ENCODE measurements at places on chromosomes 6 and 20.

- DNase-seq: no peak
Observed at GRCh38 chr6:119294984-119295383, 54.6 kb downstream of the MAN1A1 start.

DNA sequence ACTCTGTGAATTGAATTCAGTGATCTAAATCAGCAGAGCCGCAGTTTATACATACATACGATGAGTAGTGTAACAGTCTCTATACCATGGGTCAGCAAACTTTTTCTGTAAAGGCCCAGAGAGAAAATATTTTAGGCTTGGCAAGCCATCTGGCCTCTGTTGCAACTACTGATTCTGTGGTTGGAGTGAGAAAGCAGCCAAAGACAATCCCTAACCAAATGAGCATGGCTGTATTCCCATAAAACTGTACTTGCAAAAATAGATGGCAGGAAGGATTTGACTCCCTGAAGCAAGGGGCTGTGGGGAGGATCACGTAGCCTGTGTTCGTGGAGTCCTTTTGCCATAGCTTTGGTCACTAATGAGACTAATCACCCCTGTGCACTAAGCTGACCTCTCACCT is 17.9 kb upstream of the MOCS1 start:
- DNase-seq: no peak

- DNase-seq: no peak
Observed at GRCh38 chr20:55090286-55090685, 614.9 kb downstream of the DOK5 start.

DNA sequence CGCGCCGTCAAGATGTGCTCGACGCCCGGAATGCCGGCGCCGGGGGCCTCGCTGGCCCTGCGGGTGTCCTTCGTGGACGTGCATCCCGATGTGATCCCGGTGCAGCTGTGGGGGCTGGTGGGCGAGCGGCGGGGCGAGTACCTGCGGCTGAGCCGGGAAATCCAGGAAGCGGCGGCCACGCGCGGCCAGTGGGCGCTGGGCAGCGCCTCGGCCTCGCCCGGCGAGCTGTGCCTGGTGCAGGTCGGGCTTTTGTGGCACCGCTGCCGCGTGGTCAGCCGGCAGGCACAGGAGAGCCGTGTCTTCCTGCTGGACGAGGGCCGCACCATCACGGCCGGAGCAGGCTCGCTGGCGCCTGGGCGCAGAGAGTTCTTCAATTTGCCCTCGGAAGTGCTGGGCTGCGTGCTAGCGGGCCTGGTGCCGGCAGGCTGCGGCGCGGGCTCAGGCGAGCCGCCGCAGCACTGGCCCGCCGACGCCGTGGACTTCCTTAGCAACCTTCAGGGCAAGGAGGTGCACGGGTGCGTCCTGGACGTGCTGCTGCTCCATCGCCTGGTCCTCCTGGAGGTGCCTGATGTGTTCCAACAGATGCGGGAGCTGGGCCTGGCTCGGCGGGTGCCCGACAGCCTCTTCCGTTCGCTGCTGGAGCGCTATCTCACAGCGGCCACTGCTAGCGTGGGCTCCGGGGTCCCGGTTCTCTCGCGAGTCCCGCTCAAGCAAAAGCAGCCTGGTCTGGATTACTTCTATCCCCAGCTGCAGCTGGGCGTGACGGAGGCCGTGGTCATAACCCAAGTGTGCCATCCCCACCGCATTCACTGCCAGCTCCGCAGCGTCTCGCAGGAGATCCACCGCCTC is 656 bp downstream of the TDRD6 start:
- DNase-seq: no peak

- no peak for DNase-seq
Observed at GRCh38 chr20:57409672-57410397, 18.6 kb downstream of the RBM38 start.
